ENCODE measurements at places on chromosomes 13 and 19. TPM values are rescaled to one million over a fixed set of nuclear protein-coding genes. Genes with fewer than 3 reads are reported as not detected.

HSH2D gene
- total RNA-seq = 0.26 TPM

ZNF534 gene
- total RNA-seq = not detected

KCNRG gene
- 4.2 TPM for total RNA-seq

SRRM5 gene
- not detected for total RNA-seq

DIAPH3 gene
- total RNA-seq = 0.51 TPM

RFXAP gene
- total RNA-seq = 0.53 TPM

DNA sequence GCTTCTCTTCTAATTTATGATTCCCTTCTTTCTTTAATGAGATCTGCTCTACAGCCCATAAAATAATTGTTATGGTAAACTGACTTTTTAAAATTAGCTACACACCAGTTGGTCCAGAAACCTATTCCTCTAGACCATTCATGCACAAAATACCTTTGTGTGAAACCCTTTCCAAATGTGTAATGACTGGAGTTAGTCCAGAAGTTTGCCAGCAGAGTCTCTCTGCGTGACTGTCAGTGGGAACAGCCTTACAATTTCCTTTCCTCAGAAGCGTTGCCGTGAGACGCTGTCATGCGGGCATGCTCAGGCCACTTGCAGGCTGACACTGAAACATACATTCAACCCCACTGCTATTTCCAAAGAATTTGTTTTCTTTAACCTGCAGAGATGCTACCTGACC, 965.2 kb downstream of the PCDH9 start:
- DNase-seq = peak; percentile 2

GRCh38 chr19:39428283-39429112, 7.3 kb downstream of the RPS16 start:
- no peak for DNase-seq

DNA sequence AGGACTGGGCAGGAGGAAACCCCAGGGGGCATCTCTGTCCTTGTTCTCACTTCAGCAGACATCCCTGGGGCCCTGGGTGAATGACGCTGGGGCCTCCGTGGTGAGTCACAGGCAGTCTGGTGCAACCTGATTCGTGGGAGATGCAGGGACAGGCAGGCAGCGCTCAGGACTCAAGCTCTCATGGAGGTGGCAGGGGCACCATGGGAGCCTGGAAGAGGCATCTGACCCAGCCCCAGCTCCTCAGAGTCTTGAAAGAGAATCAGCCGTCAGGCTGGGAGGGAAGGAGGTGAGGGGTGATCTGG, 14.0 kb upstream of the PTOV1 start:
- DNase-seq = no peak

- DNase-seq = no peak
Observed at GRCh38 chr19:41903193-41903953, 20.4 kb downstream of the ARHGEF1 start.

DNA sequence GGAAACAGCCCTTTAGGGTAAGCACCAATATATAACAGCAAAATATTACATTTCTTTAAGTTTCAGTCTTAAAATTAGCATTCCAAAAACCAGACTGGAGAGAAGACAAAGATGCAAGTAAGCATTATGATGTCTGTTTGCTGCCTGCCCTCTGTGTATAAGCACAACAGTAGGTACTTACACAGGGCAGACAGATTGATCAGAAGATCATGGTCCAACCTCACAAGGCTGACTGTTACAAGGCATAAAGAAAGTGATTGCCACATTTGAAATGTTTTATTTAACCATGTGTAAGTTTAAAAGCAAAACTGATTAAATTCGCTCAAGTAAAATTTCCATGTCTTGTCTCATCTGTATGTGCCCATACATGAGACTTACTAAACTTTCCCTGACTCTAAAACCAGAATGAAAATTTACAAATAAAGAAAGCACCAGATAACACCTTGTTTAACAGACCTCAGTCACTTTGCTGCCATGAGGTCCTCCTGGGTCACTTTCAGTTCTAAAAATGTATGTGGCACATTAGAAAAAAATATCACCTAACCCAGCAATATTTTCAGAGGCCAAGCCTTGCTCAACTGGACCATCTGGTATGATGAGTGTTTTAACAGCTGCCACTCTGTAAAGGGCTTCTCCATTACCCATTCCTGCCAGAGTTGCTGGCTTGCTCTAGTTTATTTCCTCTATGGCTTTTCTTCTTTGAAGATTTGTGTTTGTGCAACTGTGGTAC, 297.0 kb downstream of the RBM26 start:
- no peak for DNase-seq

GRCh38 chr13:43537124-43537523, 249.6 kb downstream of the ENOX1 start:
- no peak for DNase-seq

DNA sequence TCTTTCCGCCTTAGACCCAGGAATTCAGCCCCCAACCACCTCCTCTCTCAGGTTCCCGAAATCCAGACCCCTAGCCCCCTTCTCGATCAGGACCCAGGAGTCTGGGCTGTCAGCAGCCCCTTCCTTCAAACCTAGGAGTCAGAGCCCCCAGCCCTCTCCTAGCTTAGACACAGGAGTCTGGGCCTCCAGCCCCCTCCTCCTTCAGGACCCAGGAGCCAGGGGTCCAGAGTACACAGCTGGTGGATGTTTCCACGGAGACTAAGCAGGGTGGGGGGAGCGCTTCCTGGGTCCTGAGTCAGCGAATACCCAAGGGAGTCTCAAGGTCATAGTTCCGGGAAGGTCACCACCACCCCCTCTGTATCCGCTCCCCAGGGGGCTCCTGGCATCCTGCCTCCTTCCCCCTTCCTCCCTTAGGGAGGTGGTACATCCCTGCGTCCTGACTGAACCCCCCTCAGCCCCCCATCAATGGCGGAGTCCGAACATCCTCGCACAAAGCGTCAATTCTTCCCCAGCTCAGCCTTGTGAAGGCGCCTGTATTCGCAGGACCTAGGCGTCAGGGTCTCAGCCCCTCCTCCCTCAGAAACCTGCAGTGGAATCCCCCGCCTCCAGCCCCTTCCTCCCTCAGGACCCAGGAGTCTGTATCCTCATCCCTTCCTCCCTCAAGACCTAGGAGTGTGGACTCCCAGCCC, 4.6 kb downstream of the CADM4 start:
- DNase-seq = no peak

- no peak for DNase-seq
Observed at GRCh38 chr19:16516381-16516780, 20.2 kb downstream of the C19orf44 start.

GRCh38 chr13:51396352-51396751, 56.5 kb downstream of the INTS6 start:
- DNase-seq = no peak

All from bronchial epithelial cell (primary cell).